ENCODE measurements at places on chromosomes 3 and 15.
A peak's percentile ranks its signal among the peaks of the same experiment; 100 is the strongest.

DNA sequence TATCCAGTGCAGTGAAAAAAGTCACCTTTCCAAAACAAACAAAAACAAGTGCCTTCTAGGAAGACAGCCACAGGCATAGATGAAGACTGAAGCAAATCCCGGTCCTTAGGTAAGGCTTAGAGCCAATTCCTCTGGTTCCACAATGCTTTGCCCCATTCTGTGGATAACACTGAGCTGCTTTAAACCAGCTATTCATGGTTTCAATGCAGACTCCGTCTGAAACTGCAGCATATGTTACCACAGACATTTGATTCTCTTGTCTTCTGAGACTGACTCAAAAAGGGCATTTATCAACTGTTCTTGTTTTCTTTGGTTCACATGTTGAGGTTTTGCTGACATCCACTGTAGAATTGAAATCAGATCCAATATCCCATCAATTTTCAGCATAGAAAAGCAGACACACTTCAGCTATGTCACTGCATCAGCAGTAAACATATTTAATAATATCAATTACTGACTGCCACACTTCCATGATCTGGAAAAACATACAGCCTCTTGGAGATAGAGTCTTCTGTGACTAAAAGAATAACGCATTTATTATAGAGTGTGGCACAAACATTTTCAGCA lies 659.3 kb downstream of the ROBO2 start:
- no peak overlapping the region for H3K4me3 ChIP-seq
- H3K4me1 ChIP-seq: no peaks in the 10 kb centered on the region
- H3K36me3 ChIP-seq: no peaks in the 10 kb centered on the region
- H3K27ac ChIP-seq: no peak overlapping the region
- DNase-seq: no peak
- H3K27me3 ChIP-seq: no peaks in the 10 kb centered on the region

DNA sequence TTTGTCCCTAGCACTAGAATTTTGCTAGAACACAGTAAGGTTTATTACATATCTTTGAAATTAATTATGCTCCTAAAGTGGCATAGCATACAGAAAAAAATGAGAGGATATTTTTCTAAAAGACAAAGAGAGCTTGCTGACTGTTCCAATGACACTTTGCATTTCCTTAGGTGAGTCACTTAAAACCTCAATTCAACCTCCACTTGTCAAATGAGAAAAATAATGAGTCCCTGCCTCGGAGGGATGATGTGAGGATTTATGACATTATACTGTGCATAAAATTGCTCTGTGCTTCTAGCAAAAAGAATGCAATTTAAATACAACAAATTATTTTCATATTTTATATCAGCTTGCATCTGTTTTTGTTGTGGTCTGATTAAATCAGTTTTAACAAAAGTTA lies 1417.0 kb upstream of the ALCAM start:
- no peak for DNase-seq
- H3K27me3 ChIP-seq: no peaks in the 10 kb centered on the region
- H3K27ac ChIP-seq: no peak overlapping the region
- no peak overlapping the region for H3K4me3 ChIP-seq
- no peaks in the 10 kb centered on the region for H3K4me1 ChIP-seq
- H3K36me3 ChIP-seq: no peaks in the 10 kb centered on the region

DNA sequence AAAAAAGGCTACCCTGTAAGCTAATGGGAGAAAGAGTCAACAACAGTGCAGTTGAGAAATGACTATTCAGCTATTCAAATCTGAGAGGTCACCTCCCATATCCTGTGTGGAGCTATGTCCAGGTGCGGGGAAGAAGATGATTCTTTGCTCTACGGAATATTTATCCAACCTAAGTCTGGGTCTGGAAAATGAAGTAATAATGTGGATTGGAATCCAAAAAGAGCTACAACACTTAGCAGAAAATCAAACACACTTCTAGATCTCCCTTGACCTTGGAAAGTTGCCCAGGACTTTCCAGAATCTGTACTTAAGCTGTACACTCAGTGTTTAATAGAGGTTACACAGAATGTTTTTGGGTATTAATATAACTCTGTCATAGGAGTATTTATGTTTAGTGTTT lies 251.9 kb downstream of the NAALADL2 start:
- no peaks in the 10 kb centered on the region for H3K36me3 ChIP-seq
- no peak overlapping the region for H3K4me3 ChIP-seq
- DNase-seq: no peak
- no peak overlapping the region for H3K27ac ChIP-seq
- no peaks in the 10 kb centered on the region for H3K4me1 ChIP-seq
- no peaks in the 10 kb centered on the region for H3K27me3 ChIP-seq

DNA sequence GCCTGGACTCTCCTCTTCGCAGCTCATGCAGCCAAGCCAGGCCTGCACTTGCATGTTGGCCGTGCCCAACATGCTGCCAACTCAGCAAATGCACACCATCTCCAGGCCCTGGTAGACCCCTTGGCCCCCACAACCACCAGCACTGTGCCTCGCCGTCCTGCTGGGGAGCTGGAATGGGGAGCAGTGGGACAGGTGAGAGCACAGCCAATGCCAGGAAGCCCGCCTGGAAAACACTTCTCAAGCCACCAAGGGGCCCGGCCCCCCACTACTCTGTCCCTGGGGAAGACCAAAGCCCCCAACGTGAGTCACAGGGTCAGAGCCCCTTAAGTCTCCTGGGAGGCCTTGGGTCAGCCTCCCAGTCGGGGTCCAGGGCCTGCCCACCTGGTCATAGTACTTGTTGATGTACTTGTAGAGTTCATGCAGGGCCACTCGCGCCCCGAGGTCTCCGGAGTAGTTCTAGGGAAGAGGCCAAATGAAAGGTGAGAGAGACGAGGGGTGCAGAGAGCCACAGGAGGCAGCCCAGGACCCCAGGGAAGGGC lies 24.5 kb downstream of the PLXNB1 start:
- peak; percentile 6 for DNase-seq
- H3K4me1 ChIP-seq: no peaks in the 10 kb centered on the region
- no peak overlapping the region for H3K27ac ChIP-seq
- peaks cover 1% of the 10 kb centered on the region for H3K27me3 ChIP-seq
- H3K36me3 ChIP-seq: no peaks in the 10 kb centered on the region
- no peak overlapping the region for H3K4me3 ChIP-seq

- no peak for DNase-seq
- no peak overlapping the region for H3K27ac ChIP-seq
- no peaks in the 10 kb centered on the region for H3K27me3 ChIP-seq
- H3K4me1 ChIP-seq: peaks cover 3% of the 10 kb centered on the region
These were observed 101.3 kb upstream of the CMC1 start for GRCh38 chr3:28139967-28140634.

DNA sequence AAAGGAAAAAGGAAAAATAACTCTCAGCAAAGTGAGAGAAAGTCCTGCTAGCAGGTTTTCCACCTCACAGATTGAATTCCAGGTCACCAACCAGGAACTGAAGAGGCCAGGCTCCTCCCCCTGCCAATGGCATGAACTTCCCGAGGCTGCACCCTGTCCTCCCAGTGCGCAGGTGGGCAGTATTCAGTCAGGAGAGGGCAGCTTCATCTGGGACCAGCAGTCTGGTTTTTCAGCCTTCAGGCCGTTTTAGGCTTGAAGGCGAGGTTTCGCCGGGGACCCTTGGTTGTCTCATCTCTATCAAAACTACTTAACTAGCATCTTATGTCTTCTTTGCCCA lies 41.2 kb downstream of the TRAT1 start:
- H3K4me3 ChIP-seq: no peak overlapping the region
- peak overlapping the region; percentile 99 for H3K27ac ChIP-seq
- DNase-seq: no peak
- peaks cover 43% of the 10 kb centered on the region for H3K4me1 ChIP-seq
- peaks cover 26% of the 10 kb centered on the region for H3K36me3 ChIP-seq
